ENCODE measurements at places on chromosomes 5 and 9.

GRCh38 chr5:123755653-123756317 lies 243.8 kb downstream of the CSNK1G3 start:
- peak; percentile 82 for DNase-seq

DNA sequence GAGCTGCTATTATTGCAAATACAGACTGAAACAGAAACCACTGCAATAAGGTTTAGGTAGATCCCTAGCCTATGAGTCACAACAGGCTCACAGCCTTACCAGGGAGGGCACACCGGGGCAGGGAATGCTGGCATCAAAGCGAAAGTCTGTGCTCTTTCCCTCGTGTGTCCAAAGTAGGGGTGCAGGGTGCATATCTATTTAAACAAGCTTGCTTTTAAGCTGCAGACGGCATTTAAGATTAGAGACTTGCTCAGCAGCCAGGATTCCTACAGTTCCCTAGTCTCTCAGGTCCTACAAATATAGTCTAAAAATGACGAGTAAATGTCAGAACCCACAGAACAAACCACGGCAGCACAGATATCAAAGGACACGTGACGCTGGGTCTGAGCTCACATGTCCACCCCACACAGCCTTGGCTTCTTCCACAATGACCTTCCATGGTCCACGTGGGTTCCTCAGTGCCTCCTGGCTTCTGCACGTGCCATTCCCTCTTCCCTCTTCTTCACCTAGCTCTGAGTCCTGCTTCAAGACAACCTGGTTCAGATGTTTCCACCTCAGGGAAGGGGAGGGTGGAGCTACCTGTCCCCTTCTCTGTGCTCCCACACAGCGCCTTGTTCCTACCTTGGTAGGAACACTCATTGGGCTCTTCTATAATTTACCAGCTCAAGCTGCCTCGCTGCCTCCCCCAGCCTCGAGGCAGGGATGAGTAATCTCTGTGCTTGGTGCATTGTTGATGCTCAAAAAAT lies 193.2 kb downstream of the MAPKAP1 start:
- DNase-seq = peak; percentile 61

GRCh38 chr5:133297293-133297692 lies 245.5 kb downstream of the HSPA4 start:
- DNase-seq = no peak

DNA sequence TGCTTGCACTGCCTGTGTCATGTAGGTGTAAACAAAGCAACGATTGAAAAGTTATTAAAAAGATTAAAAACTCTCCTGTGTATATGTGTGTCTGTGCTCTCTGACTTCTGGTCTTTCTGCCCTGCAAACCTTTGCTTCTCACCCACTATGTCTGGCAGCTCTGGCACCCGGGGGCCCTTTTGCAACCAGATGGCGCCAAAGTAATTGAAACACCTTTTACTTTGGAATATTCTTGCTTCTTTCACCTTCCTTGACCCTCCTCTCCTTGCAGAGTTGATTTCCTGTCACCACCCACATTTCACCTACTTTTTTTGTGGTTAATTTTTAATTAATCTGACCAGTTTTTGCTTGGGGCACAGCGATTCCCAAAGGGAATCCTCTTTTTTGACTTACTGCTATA lies 275.5 kb downstream of the ARHGEF28 start:
- DNase-seq = no peak
